Endodermal cell (in vitro differentiated cells): ENCODE measurements at places on chromosomes 4 and X. TPM values are rescaled to one million over a fixed set of nuclear protein-coding genes. Genes with fewer than 3 reads are reported as not detected.

GRCh38 chr4:169640261-169640870 lies 20.0 kb downstream of the CLCN3 start:
- DNase-seq = no peak
- no peak overlapping the region for H3K27ac ChIP-seq
- H3K4me3 ChIP-seq = no peak overlapping the region
- peaks cover 60% of the 10 kb centered on the region for H3K36me3 ChIP-seq
- no peaks in the 10 kb centered on the region for H3K4me1 ChIP-seq

DNA sequence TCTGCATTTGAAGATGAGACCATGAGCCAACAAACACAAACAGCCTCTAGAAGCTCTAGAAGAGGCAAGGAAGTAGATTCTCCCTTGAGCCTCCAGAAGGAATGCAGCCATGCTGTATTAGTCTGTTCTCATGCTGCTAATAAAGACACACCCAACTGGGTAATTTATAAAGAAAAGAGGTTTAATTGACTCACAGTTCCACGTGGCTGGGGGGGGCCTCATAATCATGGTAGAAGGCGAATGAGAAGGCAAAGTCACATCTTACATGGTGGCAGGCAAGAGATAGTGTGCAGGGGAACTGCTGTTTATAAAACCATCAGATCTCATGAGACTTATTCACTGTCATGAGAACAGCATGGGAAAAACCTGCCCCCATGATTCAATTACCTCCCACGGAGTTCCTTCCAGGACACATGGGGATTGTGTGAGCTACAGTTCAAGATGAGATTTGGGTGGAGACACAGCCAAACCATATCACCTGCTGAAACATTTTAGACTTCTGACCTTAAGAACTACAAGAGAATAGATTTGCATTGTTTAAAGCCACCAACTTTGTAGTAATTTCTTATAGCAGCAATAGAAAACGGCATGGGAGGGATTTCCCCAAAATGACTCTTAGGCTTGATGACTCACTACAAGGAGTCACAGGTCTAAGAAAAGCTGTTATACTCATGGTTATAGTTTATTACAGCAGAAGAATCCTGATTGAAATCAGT lies 284.4 kb upstream of the SFRP2 start:
- H3K4me1 ChIP-seq = no peaks in the 10 kb centered on the region
- no peaks in the 10 kb centered on the region for H3K27me3 ChIP-seq
- no peak for DNase-seq

SMIM31 gene
- not detected in 3 replicates for total RNA-seq

DNA sequence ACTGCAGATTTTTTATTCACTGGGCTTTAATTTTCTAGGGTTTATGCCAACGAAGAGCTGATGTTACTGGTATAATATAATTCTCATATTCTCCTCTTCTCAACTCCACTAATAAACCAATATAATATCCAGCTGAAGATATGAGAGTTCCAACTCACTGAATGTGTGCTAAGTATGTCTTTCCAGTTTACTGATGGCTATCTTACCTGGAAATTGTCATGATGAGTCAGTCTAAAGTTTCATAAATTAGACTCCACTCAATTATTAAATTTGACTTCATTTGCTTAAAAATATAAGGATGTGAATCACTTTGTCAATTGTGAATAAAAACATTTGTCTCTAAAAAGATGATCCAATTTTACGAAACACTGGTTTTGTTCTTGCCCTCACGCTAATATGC lies 28.4 kb downstream of the STBD1 start:
- H3K4me3 ChIP-seq = no peak overlapping the region
- H3K27ac ChIP-seq = no peak overlapping the region
- DNase-seq = no peak
- H3K36me3 ChIP-seq = no peaks in the 10 kb centered on the region
- no peaks in the 10 kb centered on the region for H3K4me1 ChIP-seq

- no peaks in the 10 kb centered on the region for H3K36me3 ChIP-seq
- H3K27ac ChIP-seq = no peak overlapping the region
- H3K4me1 ChIP-seq = peaks cover 15% of the 10 kb centered on the region
- no peak for DNase-seq
- H3K27me3 ChIP-seq = no peaks in the 10 kb centered on the region
These were observed 1047.3 kb downstream of the PCDH18 start for GRCh38 chr4:136484996-136485395.

GRCh38 chr4:84681486-84682274 lies 98.8 kb downstream of the CDS1 start:
- no peaks in the 10 kb centered on the region for H3K27me3 ChIP-seq
- no peak for DNase-seq
- H3K36me3 ChIP-seq = peaks cover 88% of the 10 kb centered on the region

CFI gene
- total RNA-seq = not detected in 3 replicates

GRCh38 chr4:57877047-57877458 lies 766.9 kb upstream of the IGFBP7 start:
- H3K27ac ChIP-seq = no peak overlapping the region
- DNase-seq = no peak
- no peaks in the 10 kb centered on the region for H3K27me3 ChIP-seq
- H3K4me3 ChIP-seq = no peak overlapping the region
- H3K36me3 ChIP-seq = no peaks in the 10 kb centered on the region

DNA sequence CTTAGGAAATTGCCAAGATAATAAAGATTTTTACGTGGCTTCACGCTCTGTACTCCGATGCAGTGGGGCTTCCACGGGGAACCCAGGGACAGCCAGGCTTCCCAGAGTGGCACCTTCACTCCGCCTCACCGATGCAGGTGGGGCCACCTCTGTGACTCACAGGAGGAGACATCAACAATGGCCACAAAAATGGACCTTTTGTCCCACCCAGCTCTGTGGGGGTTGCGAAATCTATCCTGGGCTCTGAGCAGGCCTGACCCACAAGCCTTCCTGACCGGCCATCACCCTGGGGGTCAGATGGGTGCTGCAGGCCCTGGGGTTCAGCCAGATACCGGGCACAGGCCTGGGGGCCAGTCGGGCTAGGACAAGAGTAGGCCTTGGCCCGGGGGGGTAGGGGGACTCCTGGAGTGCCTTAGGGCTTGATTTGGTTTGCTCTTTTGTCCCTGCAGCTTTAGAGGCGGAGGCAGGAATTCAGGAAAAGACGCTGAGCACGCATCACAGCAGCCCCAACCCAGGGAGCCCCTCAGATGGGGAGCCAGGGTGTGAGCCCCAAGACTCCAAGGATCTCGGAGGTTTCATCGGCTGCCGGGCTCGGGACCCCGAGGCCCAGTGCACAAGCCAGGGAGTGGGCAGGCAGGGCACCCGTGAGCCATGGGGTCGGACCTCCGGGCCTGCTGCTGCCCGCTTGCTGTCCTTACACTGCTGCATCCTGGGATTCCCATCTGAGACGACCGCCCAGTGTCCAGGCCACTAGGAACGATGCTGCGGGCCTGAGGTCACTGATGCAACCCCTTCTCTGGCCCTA lies 136.5 kb upstream of the NKX1-1 start:
- no peak overlapping the region for H3K27ac ChIP-seq
- no peak for DNase-seq
- peaks cover 5% of the 10 kb centered on the region for H3K4me1 ChIP-seq
- no peaks in the 10 kb centered on the region for H3K27me3 ChIP-seq
- H3K36me3 ChIP-seq = no peaks in the 10 kb centered on the region
- H3K4me3 ChIP-seq = no peak overlapping the region

GRCh38 chr4:53986062-53986461 lies 78.3 kb downstream of the CHIC2 start:
- H3K27me3 ChIP-seq = no peaks in the 10 kb centered on the region
- no peak overlapping the region for H3K27ac ChIP-seq
- H3K36me3 ChIP-seq = no peaks in the 10 kb centered on the region

LEF1 gene
- total RNA-seq = 0.77 to 1.6 TPM (median 1.1 TPM) in 3 replicates

ZNF630 gene
- 3.1 and 3.6 TPM in 2 replicates for total RNA-seq

- H3K27ac ChIP-seq = no peak overlapping the region
- no peaks in the 10 kb centered on the region for H3K36me3 ChIP-seq
- DNase-seq = no peak
- H3K4me1 ChIP-seq = no peaks in the 10 kb centered on the region
- no peak overlapping the region for H3K4me3 ChIP-seq
These were observed 148.7 kb upstream of the NAP1L5 start for GRCh38 chr4:88846206-88846790.

GRCh38 chrX:107686792-107687191 lies 58.5 kb downstream of the PRPS1 start:
- H3K36me3 ChIP-seq = no peaks in the 10 kb centered on the region
- no peak overlapping the region for H3K4me3 ChIP-seq
- H3K27ac ChIP-seq = no peak overlapping the region
- no peaks in the 10 kb centered on the region for H3K27me3 ChIP-seq

KLF8 gene
- total RNA-seq = 53.7 and 62.6 TPM in 2 replicates

NOX1 gene
- not detected in 2 replicates for total RNA-seq

DNA sequence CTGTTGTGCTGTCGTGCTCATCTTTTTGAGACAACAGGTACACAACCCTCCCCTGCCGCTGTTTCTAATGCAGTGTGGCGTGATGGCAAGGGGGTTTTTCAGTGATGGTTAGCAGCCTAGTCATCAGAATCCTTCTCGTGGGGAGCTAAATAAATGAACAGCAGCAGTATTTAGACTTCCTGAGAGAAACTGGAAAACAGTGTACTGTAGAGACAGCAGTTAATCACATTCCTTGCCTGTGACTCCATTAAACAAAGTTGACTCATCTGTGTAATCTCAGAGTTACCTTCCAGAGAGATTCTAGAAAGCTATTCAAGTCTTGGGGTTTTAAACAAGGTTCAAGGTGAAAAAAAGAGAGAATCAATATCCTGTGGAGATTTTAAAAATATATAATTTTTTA lies 1753.2 kb upstream of the PCDH7 start:
- H3K36me3 ChIP-seq = no peaks in the 10 kb centered on the region
- no peak for DNase-seq
- no peaks in the 10 kb centered on the region for H3K27me3 ChIP-seq
- H3K4me3 ChIP-seq = no peak overlapping the region
- H3K27ac ChIP-seq = no peak overlapping the region

DNA sequence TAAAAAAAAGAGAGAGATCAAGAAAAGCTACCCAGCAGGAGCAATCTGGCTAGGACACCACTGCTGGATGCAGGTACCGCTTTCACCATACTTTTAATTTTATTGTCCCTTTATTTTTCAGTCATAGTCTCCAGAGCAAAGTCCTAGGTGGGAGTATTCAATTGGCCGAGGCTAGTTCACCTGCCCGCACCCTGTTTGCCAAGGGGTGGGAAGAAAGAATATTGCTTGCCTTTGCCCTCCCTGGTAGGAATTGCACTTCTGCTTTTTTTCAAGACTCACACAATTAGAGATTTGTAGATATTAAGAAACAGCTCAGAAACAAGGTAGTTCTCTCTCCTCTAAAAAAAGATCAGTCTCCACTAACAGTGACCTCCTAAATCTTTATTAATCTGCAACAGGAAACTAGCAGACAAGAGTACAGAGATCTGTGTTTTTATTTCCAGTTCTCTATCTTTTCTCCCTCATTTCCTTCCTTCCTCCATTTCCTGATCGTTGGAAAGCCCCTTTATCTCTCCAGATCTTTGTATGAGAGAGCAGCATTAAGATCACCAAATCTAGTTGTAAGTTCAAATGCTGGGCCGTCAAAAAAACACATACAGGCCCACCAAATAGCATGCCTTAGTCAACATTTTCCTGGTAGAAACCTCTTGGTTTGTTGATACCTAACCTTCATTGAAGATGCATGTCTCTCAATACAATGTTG lies 9.4 kb upstream of the RPGR start:
- no peak for DNase-seq
- no peaks in the 10 kb centered on the region for H3K27me3 ChIP-seq
- no peaks in the 10 kb centered on the region for H3K36me3 ChIP-seq
- H3K4me3 ChIP-seq = no peak overlapping the region
- no peak overlapping the region for H3K27ac ChIP-seq

CXCL11 gene
- 0.21 TPM in 1 of 3 replicates, not detected in the others for total RNA-seq
